ENCODE measurements at places on chromosomes 1 and 21.

- no peak for DNase-seq
Measured at GRCh38 chr1:192811594-192812239, 2.9 kb downstream of the RGS2 start.

- no peak for DNase-seq
Measured at GRCh38 chr21:26544201-26544775, 28.8 kb downstream of the CYYR1 start.

GRCh38 chr1:156308078-156308477 is 9.0 kb upstream of the VHLL start:
- DNase-seq: no peak

DNA sequence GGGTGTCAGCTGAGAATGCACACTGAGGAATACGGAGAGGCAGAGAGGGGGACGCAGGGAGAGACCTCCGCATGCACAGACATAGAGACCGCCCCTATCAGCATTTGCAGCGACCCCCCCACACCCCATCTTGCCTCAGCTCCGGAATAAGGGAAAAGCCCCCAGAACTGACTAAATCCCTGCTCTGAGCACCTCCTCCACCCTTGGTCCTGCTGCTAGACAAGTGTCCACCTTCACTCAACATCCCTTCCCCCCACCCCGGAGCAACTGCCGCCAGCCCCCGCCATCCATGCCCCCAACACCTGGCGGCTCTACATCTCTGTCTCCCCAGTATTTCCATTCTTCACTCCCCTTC is 769 bp downstream of the SV2A start:
- no peak for DNase-seq

- DNase-seq: no peak
Measured at GRCh38 chr21:37939251-37939650, 23.0 kb upstream of the KCNJ6 start.

DNA sequence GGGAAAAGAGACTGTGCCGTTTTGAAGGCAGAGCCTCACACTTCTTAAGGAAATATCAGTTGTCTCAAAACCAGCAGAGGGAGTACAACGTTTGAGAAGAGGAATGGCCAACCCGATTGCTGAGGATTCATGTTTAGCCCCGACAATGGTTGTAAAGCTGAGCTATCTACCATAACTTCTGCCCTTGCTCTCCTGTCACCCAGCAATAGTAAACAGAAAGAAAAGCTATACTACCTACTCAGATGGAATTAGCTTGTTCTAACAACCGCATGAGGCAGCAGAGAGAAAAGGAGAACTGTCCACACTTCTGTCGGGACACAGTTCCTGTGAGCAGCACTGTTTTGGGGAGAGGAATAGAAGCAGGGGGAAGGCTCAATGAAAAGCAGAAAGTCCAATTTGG is 91.2 kb downstream of the SLC45A1 start:
- peak; percentile 9 for DNase-seq

DNA sequence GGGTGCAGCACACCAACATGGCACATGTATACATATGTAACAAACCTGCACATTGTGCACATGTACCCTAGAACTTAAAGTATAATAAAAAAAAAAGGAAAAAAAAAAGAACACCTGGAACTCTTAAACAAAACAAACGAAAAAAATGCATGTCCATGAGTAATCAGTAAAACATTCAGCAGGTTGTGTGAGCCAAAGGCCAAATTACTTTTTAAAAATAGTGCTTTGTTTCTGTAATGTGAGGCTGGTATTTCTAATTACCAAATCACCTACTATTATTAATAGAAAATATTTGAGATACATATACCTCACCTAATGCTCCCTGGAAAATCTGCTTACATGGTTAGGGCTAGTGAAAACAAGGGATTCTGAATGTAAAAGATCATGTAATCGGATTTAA is 294.4 kb upstream of the NR5A2 start:
- DNase-seq: no peak

GRCh38 chr1:3822421-3822820 is 26.1 kb upstream of the LRRC47 start:
- no peak for DNase-seq

DNA sequence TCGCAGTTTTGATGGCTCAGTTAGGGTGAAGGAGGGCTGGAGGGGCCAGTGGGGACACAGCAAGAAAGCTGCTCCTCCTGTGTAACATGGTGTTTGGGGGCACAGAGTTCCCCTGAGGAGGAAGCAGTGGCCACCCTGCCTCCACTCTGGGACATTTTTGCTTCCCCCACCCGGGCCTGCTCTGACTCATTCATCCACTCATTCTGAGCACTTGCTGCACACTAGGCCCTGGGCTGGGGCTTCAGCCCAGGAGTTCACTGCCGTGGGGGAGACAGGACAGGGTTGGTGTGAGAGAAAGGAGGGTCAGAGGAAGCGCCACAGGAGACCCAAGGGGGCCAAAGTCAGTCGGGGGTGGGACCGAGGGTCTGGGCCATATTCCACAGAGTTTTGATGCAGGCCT is 41.4 kb upstream of the ACOT11 start:
- DNase-seq: no peak

DNA sequence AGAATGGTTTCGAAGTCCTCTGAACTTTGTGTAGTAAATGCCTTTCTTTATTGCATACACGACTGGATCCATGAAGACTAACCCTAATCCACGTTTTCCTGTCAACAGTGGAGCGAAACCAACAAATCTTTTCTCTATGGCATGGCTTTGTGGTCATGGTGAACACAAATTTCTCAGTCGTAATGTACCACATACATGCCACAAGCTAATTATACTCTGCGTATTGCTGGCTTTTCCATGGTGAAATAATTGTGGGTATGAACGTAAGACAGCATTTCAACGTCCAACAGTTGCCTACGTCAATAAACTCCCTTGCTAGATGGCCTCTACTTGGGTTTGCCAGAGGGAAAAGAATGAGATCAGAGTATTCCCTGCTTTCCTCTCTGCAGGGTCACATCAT is 27.5 kb downstream of the INTS7 start:
- no peak for DNase-seq

- no peak for DNase-seq
Measured at GRCh38 chr21:33492571-33492970, 1.1 kb upstream of the DNAJC28 start.

- no peak for DNase-seq
Measured at GRCh38 chr1:58290685-58291372, 255.7 kb downstream of the OMA1 start.

- DNase-seq: no peak
Measured at GRCh38 chr1:6675941-6676340, 25.7 kb downstream of the DNAJC11 start.

GRCh38 chr1:226466296-226466695 is 58.4 kb upstream of the PARP1 start:
- DNase-seq: no peak

- DNase-seq: no peak
Measured at GRCh38 chr1:155305881-155306391, 2.7 kb upstream of the FDPS start.

DNA sequence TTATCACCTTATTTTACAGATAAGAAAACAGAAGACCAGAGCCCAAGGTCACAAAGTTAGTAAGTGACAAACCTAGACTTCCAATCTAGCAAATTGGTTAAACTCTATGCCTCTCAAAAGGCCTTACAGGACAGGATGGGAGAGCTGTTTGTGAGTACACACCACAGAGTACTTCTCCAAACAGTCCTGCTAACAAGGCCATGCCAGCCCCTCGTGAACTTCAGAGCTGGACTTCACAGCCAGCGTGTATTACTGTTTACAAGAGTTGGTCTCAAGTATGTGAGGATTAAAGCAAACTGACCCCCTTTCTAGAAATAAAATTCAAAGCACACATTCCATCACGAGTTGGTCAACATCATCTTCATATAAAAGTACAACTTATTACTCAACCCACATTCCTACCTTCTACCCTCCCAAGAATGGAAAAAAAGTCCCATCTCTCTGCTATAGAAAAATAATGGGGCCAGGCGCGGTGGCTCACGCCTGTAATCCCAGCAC is 19.8 kb upstream of the UBR4 start:
- DNase-seq: no peak

DNA sequence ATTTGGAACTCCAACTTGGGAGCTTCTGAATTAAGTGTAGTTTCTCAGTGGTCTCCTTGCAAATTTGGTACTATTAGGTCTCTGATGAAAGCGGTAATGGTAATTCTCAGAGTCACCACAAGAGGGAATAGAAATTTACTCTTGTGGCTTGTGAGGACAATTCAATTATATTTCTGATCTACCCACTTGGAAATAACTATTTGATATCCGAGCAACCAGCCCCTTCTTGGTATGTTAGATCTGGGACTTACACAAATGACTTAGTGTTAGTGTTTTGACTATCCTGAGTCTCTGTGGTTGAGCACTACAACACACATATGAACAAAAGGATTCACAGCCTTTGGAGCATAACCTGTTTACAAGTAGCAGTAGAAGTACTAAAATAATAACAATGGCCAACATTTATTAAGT is 68.1 kb downstream of the RPS6KA1 start:
- no peak for DNase-seq

GRCh38 chr1:2480236-2480985 is 4.3 kb downstream of the PLCH2 start:
- DNase-seq: no peak

DNA sequence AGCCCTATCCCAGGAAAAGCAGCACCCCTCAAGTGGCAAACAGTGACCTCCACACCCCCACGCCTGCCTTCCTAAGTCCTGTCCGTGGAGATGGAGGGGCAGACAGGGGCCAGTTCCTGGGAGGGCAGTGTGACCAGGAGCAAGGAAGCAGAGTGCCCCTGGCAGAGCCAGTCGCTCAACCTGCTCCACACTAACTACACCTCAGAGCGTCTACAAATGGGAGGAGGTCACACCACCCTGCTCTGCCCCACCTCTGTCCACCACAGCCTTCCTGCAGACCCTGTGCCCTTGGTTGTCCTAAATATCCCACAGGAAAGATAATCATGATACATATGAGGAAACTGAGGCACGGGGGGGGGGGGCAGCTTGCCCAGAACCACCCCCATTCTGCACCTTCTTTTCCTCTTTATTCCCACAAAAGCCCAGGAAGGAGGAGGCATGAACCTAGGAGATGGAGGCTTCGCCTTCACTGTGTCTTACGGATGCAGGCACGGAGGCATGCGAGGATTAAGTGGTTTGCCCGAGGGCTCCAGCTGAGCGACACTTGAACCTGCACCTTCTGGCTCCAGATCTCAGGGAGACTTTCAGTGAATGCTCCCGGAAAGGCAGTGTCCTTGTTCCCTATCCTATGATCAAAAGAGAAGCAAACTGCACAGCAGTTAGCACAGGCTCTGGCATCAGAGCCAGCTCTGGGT is 42.7 kb upstream of the SELENON start:
- no peak for DNase-seq
